Stimulated activated CD8-positive, alpha-beta memory T cell treated with anti-CD3 and anti-CD28 coated beads, Interleukin-7, amount 100 ng/mL, for 48 hours (primary cell): ENCODE measurements at places on chromosomes 5 and 9.
A peak's percentile ranks its signal among the peaks of the same experiment; 100 is the strongest.

DNA sequence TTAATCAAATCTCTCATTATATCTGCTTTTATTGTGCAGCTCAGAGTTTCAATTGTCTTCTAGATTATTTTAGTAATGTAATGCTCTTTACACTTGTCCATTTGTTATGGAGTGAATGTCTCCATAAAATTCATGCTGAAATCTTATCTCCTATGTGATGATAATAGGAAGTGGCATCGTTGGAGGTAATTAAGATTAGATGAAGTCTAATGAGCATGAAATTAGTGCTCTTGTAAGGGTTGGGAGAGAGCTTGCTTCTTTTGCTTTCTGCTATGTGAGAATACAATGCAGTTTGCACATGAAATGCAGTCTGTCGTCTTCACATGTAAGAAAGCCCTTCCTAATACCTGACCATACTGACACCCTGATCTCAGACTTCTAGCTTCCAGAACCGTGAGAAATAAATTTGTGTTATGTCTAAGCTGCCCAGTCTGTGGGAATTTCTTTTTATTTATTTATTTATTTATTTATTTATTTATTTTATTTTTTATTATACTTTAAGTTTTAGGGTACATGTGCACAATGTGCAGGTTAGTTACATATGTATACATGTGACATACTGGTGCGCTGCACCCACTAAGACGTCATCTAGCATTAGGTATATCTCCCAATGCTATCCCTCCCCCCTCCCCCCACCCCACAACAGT lies 1399.2 kb upstream of the CDH6 start:
- DNase-seq: no peak

GRCh38 chr5:79754865-79755555 lies 65.4 kb downstream of the CMYA5 start:
- DNase-seq: no peak

GRCh38 chr5:136192526-136193321 lies at the start of gene SMIM32:
Gene SMIM32 (minus strand): TSS chr5:136193162. CDS start chr5:136192524, 638 bp downstream.
- no peak for DNase-seq

GRCh38 chr5:10860645-10861422 lies 99.8 kb upstream of the DAP start:
- DNase-seq: no peak

DNA sequence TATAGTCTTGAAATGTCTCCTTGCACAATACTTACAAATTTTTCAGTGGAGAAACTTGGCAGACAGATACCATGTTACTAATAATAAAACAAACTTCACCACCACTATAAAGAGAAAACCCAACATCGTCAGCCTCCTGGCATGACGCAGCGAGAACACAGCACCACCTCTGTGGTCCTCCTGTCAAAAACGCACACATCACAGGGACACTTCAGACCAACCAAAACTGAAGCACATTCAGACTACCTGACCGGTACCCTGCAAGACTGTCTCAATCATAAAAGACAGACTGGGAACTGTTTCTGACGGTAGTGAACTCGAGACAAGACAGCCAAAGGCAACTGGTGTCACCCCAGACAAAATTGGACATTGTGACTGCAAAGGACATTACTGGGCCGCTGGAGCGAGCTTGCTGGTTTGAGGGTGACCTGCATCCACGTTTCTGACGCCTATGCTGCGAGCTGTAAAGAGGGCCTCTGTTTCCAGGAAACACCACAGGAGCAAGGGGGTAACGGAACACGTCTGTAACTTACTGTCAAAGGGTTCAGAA lies 34.4 kb downstream of the NSUN2 start:
- DNase-seq: no peak

GRCh38 chr5:119439140-119439631 lies 13.1 kb upstream of the HSD17B4 start:
- DNase-seq: no peak

- no peak for DNase-seq
Observed at GRCh38 chr9:104869811-104870210, 58.1 kb downstream of the ABCA1 start.

GRCh38 chr9:79247021-79247420 lies 324.7 kb upstream of the TLE4 start:
- no peak for DNase-seq

DNA sequence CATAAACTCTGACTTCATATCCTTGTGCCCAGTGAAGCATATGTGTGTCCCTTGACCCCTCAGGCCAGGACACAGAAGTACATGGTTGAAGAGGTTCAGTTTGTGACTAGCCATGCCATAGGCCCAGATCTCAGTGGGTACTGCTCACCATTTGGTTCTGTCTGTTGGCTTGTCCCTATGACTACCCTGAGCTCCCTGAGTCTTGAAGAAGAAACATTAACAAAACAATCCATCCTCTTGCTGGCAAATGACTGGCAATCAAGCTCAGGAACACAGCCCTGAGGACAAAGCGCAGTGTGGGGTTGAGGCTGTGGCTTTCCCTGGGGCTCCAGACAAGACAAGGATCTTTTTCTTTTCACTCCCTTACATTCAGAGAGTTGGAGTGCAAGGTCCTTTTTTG lies 46.3 kb downstream of the TNFAIP8 start:
- no peak for DNase-seq

DNA sequence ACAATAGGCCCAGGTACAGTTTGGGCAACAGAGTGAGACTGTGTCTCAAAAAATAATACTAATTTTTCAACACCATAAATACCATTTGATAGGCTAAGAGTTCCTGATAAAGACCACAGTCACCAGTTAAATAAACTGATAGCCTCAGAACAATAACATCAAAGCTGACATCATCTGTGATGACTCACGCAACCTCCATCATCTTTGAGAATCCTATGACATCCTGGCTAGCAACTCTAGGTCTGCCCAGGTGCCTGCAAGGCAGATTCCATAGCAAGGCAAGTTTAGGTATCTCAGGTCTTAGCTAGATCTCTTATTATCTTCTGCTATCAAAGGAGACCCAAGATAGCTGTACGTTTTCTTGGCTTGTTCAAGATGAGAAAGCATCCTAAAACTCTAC lies 30.5 kb upstream of the UBAP2 start:
- DNase-seq: no peak

DNA sequence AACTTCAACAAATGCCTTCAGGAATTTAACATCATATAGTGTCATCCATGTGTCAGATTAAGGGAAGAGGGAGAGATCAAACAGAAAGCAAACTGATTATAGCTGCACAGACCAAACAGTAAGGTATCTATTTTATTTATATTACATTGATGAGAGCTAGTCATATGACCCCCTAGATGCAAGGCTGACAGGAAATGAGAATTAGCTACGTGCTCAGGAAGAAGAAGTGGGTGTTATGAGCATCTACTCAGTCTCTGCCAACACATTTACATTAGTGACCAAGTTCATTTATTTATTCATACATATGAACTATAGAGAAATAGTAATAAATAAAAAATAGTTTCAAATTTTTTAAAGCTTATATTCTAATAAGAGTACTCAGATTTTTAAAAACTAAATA lies 787.3 kb downstream of the KCTD16 start:
- DNase-seq: no peak

DNA sequence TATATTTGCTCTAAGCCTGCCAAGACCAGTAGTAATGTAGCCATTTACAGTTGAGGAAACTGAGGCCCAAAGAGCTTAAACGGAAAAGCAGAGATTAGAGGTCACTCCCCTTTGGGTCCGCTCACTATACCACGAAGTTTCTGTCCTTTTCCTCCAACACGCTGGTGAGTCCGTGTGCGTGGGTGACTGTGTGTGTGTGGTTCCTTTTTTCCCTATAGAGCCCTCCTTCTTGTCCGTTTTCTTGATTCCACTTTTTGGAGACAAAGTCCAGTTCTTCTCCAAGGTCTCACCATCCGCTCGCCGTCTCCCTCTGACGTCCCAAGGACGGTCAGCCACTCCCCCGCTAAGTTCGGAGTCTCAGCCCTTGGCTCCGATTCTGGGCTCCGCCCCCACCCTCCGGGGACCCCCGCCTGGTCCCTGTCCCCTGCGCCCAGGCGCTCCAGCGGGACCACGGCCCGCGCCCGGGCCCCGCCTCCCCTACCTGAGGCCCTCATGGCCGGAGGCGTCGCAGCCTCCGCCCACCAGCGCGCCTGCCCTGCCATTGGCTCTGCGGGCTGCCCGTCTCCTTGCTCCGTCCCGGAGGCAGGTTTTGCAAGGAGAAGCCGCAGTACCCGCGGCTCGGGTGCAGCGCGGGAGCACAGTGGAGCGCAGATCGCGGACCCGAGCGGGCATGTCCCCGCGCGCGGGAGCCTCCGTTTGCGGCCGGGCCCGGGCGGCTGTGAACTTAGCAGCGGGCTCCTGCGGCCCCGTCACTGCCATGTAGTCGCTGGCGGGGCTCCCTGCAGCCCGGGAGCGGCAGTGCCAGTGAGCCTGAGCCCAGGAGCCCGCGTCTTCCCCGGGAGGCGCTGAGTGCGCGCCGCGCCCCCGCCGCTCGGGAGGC lies at the start of gene MAST4:
TSS of gene MAST4 (plus strand) at position 638 of the 880 bp plus-strand sequence. CDS start 263 bp downstream, outside the sequence.
- DNase-seq: peak; percentile 57

GRCh38 chr9:91102269-91102668 lies 259.4 kb downstream of the AUH start:
- no peak for DNase-seq

GRCh38 chr5:59919484-59919883 lies 26.0 kb upstream of the PDE4D start:
- DNase-seq: no peak

DNA sequence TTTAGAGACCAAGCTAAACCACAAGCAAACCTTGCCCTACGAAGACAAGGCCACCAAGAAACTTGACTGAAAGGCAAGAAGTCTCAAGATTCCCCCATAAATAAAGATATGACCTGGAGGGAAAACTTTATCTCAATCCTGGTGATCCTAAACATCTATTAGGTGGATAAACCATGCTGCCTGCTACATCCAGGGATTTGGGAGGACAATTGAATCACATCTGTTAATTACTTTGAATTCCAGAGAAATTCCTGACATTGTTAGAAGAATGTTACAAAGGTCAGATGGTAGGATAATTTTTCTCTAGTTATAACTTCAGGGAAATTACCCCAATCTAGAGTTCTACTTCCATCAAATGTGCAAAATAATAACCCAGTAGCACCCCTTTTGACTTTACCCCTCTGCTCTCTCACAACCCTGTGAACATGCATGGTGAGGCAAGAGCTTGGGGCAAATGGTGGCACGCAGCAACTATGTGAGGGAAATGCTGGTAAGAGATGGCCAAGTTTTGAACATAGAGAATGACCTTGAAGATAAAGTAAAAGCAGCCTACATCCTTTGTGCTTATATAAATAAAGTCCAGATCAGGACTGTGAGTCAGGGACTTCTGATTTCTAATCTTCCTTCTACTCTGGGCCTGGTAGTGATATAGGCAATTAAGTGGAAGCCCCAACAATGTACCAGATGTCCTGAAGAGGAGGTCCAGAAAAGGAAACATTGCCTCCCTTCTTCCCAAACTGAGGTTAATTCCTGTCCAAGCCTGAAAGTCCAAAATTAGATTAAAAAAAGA lies 57.1 kb upstream of the PTGER4 start:
- DNase-seq: no peak

DNA sequence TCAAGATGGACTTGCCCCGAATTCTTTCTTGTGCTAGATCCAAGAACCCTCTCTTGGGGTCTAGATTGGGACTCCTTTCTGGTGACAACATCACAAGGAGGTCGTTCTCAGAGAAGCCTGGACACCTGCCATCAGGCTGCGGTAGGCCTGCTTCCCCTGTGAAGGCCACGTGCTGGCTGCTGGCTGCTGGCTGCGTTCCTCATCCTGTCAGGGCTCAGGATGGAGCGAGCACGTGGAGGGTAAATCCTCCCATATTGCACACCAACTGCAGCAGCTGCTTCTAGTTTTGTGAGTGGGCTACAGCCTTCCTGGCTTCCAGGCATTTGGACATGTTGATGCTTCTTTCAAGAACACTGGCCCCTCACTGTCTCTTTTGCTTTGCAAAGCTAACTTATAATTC lies 95.6 kb downstream of the HSPA4 start:
- DNase-seq: no peak

- DNase-seq: no peak
Observed at GRCh38 chr5:58786711-58787303, 203.9 kb downstream of the RAB3C start.

DNA sequence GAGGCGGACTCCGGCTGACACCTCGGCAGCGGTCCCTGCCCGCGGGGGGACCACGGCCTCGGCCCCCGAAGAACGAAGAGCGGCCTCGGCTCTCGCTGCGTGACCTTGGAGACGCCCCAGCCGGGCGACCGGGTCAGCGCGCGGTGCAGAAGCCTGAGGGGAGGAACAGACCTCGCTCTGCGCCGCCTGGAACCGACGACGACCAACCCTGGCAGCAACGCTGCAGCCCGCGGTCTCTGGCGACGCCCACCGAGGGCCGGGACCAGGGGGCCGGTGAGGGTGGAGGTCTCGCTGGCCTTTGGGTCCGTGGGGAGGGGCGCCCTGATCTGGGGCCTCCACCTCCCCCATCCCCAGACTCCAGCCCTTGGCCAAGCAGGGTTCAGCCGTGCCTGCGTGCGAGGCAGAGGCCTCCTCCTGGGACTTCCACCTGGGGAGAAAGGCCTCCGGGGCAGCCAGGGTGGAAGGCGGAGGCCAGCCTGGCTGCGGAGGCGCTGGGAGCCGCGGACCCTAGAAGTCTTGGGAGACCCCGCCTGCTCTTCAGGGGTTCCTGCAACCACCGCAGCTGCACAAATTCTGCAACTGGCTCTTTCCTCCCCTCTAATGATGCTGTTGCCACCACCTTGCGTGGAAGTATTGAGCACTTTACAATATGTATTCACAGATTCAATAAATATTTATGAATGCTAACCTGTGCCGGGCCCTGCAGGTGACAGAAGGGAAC lies 44.3 kb upstream of the SLC12A7 start:
- DNase-seq: no peak

- no peak for DNase-seq
Observed at GRCh38 chr5:99694884-99695283, 766.1 kb upstream of the CHD1 start.

DNA sequence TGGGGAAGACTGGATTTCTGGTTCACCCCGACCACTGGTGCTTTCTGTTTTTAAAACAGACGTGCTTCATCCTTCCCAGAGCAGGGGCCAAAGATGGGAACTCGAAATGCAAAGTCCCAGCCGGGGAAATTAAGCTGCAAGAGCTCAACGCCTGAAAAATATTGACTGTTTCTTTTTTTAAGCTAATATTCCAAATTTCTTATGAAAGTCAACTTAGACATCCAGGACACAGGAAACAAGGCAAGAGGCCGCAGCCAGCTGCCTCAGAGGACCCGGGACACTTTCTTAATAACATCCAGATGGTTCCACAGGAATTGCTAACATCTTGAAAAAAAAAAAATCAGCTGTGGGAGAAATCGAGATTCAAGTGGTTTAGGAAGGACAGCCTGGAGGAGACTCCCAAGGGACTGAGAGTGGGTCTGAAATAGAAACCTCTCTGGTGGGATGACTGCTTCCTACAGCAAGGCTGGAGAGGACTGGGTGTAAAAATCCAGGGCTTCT lies 144.9 kb downstream of the FGF1 start:
- DNase-seq: no peak

DNA sequence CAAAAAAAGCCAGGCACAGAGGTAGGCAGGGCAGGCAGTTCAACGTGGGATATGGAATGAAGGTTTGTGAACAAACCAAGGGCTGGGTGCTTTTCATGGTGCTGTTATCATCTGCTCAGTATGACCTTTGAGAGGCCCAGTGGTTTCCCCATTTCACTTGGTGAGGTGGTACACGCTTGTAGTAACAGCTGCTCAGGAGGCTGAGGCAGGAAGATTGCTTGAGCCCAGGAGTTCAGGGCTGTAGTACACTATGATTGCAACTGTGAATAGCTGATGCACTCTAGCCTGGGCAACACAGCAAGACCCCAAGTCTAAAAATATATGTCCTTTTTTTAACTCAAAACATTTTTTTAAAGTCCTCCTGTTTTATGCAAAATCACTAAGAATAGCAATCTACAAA lies 174.8 kb downstream of the ENC1 start:
- no peak for DNase-seq

GRCh38 chr5:174793684-174794328 lies 69.4 kb downstream of the MSX2 start:
- peak; percentile 14 for DNase-seq

GRCh38 chr5:10610058-10610457 lies 46.2 kb downstream of the ANKRD33B start:
- no peak for DNase-seq
